ENCODE measurements at places on chromosomes 12 and 14.
A peak's percentile ranks its signal among the peaks of the same experiment; 100 is the strongest.

GRCh38 chr14:36518586-36519430 is 1.2 kb downstream of the NKX2-1 start:
- DNase-seq, result peak; percentile 51

GRCh38 chr12:9742661-9743060 is 9.8 kb upstream of the CLECL1 start:
- DNase-seq, result no peak

DNA sequence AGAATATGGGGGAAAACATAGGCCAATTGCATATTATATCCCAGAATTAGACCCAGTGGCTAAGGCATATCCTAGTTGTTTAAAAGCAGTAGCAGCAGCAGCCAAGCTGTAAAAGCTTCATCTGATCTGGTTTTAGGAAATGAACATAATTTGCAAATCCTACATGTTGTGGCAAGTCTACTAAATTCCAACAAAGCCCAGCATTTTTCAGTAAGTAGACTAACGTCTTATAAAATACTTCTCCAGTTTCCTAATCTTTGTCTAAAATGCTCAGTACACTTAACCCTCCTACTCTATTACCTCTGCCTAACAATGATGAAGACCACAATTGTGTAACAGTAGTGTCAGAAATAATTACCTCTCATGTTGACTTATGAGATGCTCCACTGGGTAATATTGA is 70.9 kb upstream of the RERGL start:
- no peak for DNase-seq

GRCh38 chr12:49255857-49256637 is 8.8 kb upstream of the TUBA1C start:
- DNase-seq, result no peak

GRCh38 chr12:104108755-104109445 is 29.1 kb downstream of the NFYB start:
- DNase-seq, result no peak

- DNase-seq, result no peak
These were observed 334.1 kb downstream of the BCL11B start for GRCh38 chr14:98937712-98938505.

DNA sequence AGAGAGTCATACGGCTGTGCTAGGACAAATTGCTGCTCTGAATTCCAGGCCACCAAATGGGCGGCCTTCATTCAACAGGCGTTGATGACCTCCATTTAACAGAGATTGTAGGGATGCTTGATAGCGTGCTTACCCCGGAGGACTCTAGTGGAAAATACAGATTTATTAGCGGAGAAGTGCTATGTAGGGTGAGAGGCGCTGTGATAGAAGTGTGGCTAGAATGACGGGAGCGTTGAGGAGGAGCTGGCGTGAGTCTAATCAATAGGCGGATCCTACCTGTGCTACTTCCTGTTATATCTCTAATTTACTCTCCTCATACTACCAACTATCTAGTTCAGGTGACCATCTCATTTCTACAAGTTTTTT is 668 bp downstream of the MRPS35 start:
- no peak for DNase-seq

DNA sequence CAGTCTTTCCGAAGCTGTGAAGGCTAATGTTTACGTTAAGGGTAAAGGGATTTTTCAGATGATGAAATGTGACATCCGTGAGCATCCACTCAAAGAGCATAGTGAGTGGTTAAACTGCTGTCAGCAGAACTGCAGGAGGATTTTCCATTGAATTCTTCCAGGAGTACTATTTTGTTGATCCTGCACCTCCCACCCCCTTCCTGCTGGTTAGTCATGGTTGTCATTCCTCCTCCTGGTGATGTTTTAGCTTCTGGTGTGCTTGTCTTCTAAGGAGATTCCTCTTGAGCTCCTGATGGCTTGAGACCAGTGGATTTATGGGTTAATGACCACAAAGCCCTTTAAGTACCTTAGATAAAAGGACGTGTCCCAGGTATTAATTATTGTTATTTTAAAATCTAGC is 2.4 kb upstream of the GPRC5D start:
- DNase-seq, result peak; percentile 32

DNA sequence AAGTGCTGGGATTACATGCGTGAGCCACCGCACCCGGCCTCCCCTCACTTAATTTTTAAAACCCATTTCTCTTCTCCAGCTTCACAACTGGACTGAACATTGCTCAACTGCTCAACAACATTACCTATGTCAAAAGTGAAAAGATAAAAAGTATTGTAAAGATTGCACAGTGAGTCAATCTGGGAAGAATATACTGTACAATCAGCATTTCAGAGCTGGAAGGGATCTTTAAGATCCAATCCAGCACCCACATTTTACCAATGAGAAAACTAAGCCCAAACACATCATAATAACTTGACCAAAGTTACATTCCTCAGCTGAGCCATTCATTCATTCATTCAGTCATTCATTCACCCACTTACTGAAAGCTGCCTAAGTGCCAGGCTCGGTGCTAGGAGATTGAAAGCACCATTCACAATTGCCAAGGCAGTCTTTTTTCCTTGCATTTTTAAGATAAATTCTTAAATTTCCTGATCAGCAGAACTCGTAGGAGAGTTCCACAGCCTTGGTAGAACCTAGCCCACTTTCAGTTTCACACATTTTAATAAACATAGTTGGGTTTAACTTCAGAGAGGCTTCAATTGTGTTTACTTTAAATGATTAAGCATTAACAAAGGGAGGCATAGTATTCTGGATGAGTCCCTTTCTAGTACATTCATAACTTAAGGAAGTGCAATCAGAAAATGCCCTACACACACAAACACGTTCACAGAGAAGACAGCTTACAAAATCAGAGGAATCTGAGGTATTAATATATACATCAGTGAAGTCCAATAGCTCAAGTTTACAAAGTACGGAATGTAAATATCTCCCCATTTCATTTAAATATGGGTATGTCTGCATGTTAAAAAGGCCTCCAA is 3.0 kb downstream of the GALNT4 start:
- DNase-seq, result no peak

- no peak for DNase-seq
These were observed 31.1 kb downstream of the NUDT4 start for GRCh38 chr12:93408813-93409212.

- DNase-seq, result no peak
These were observed 41.4 kb downstream of the HECTD1 start for GRCh38 chr14:31166271-31166561.

DNA sequence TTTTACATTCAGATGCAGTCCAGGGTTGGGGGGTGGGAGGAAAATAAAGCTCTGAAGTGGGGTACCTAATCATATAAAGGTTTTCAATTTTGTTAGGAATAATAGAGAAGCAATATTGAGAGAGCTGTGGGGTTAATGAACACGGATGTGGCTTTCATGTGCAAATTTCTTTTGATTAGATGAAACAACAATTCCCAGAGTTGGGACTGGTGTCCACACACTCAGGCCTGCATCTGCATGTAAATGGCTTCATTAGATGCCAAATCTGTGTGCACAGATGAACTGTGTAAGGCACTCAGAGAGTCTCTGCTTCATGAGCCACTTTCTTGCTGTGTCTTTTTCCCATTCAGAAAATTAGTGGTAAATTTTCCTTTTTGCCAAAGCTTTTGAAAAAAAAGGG is 377.1 kb upstream of the NOVA1 start:
- no peak for DNase-seq

DNA sequence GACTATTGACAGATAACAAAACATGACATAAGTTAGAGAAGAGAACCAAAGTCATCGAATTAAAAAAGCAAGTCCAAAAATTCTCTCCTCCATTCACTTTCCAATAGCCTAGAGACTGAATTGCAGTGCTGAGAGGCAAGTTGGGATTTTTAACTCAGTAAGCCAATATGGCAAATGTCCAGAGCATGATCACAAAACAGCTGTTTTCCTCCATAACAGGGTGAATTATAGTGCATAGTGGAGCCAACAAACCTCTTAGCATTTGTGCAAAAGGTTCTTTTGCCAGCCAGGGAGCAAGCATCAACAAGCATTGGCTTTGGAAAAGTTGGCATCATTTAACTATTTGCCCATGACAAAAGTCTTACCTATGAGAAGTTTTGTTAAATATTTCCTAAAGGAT is 458.8 kb upstream of the NOVA1 start:
- DNase-seq, result no peak

DNA sequence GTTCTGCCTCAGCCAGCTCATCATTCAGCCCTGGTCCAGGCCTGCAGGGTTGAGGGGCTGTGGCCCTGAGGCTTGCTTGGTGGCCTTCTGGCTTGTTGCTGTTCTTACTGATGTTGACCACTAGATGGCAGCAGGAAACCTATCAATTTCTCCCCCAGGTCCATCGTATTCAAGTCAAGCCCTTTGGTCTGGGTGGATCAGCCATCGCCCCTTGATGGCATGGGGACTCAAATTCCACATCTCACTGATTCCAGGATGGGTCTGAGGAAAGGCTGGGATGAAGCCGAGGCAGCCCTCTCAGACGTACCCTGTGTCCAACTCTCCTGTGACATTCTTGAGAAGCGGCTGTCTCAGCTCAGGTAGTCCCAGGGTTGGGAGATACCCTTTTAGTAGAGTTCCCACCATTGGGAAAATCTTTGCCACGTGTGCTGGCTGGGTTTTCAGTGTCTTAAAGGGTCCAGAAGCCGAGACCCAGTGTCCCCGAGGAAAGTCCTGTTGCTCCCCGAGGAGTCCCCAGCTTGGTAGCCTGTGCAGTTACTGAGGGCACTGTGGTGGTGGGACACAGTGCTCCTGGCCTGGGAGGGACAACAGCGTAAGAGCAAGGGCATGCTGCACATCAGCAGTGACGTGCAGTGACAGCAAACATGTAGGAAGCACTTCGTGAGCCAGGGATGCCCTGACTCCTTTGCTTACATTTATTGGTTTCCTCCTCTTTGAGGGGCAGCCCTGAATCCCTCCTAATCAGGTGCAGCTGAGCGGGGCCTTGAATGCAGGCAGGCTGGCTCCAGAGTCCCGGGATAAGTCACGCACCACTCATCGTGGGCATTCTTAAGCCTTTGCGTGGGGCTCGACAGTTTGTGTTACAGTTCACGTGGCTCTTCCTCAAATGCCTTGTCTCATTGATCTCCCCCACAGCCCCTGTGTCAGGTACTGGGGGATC is 58.6 kb downstream of the TSPAN9 start:
- peak; percentile 17 for DNase-seq

- no peak for DNase-seq
These were observed 55.1 kb downstream of the CMAS start for GRCh38 chr12:22100958-22101748.

DNA sequence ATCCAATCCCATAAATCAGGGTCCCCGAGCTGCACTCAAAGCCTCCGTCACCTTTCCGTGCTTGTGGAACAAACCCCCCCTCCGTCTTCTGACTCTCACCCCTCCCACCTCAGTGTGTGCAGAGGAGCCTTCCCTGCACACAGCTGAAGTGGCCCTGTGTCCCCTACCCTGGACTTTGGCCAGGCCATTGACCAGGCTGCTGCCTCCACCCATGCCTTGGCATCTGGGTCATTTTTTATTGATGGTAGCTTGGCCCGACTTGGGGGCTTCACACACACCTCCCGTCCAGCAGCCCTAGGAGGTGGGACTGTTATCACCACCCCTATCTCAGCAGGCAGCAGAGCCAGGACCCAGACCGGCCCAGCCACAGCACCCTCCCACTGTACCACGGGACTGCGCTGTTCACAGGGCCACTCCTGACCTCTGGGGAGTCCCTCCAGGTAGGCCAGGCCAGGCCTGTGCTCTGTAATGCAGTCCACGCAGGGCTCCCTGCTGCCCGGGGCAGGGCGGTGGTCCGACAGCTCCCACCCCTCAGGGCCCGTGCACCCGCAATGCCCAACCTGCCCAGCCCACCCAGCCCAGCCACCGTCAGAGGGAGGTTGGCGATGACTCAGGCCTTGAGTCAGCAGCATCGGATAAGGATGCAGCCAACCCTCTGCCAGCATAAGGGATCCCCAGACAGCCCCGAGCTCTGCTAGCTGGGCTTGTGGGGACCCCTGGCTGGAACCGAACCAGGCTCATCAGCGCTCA is 9.2 kb upstream of the INF2 start:
- DNase-seq, result no peak

GRCh38 chr12:11688379-11688778 is 38.9 kb downstream of the ETV6 start:
- DNase-seq, result no peak

- no peak for DNase-seq
These were observed 89.2 kb downstream of the NUAK1 start for GRCh38 chr12:106049546-106049945.

DNA sequence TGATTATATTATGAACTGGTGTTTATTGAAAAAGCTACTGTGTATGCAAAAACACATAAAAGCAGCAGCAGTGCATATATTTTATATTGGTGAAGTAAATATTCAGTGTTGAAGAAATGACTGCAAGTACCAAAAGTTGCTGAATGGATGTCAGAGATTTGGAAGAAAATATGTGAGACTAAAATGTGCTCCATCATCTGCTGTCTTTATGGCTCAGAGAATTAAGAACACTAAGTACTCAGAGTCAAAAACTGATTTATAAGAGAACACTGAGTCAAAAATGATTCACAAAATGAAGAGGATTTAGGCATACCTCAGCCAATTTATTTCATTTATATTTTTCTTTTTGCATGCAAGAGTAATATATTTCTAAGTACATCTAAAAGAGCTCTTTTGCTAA is 86.3 kb upstream of the PDZRN4 start:
- DNase-seq, result no peak

- DNase-seq, result no peak
These were observed 198.5 kb upstream of the PWP1 start for GRCh38 chr12:107487011-107487680.

- DNase-seq, result peak; percentile 31
These were observed 19.1 kb upstream of the DHRS7 start for GRCh38 chr14:60184146-60184904.

GRCh38 chr12:7327918-7328317 is 24.0 kb downstream of the ACSM4 start:
- DNase-seq, result no peak

GRCh38 chr12:121159467-121160307 is 27.0 kb downstream of the P2RX7 start:
- no peak for DNase-seq

DNA sequence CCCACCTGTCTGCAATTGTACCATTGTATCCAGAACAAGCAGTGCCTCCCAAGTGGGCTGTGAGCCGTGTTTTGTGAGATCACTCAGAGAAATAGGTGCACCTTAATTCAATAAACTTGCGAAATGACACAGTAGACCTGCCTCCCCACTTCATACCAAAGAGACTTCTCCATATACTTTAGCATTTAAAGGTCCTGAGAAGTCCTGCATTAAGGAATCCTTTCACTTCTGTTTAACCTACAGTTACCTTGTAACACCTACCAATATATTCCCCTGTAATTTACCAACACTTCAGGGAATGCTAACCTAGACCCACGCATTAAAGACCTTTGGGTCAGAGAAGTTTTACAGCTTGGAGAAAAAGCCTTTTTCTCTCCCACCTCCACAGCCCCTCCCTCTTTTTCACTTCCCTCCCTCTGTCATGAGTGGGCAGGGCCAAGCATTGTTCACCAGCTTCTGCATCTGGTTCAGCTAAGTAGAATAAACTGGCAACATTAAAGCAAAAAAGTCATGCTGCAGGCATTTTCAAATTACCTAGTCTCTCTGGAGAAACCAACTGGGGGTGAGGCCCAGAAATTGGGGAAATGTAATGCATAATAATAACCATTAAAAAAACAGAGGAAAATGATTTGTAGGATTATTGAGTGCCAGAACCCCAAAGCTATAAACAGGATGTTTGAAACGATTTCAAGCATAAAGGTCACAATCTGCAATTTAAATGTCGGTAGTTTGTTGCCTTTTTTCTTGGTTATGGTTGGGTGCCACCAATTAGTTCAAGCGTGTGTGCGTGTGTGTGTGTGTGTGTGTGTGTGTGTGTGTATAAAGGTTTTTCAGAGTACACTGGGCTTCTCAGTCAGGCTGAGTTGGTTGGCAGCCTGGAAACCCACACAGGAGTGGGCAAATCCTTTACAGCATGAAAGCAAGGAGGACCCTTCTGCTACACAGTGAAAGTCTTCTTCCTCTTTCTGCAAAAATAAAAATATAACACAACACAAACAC is 13.7 kb upstream of the WSCD2 start:
- DNase-seq, result no peak
